ENCODE measurements at places on chromosomes 16 and 17.

- DNase-seq, result no peak
Measured at GRCh38 chr16:28609631-28610594, at the start of gene SULT1A1. TSS of gene SULT1A1 (minus strand) at chr16:28610044. CDS start at chr16:28608855, 1,189 bp downstream.

DNA sequence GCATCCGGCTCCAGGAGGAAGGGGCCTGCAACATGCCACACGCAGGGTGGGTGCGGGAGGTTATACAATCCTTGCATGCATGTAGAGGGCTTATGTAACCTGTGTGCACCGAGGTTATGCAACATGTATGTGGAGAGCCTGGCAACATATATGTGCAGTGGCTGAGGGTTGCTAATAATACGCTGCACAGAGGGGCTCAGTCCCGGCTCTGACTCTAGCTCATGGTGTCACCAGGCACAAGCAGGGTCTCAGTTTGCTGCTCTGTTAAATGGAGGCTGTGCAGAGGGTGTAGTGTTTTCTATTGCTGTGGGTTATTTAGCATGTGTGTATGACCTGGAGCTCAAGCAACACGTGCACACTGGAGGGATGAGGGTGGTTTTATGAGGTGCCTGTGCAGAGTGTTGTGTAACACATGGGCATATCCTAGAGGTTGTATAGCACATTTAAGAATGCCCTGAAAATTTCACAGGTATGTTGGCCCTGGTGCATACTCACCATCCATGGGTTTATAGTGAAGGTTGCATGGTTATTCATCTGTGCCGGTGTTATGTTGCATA, 13.3 kb downstream of the THRA start:
- no peak for DNase-seq

DNA sequence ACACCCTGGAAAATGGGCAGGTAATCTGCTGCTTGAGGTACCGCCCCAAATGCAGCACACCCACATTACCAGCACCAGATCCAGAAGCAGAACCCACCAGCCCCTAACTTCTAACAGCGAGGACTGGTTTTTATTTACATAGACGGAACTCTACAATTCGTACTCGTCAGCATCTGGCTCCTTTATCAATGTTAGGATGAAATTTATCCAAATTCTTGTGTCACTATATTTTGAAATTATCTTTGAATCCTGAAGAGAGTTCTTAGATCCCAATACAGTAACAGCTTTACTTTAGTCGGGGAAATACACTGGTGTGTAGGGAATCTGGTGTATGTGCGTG, 332 bp upstream of the ALG1 start:
- DNase-seq, result no peak

- DNase-seq, result no peak
Measured at GRCh38 chr16:88967830-88968588, 9.0 kb downstream of the CBFA2T3 start.

GRCh38 chr17:42485680-42486079, 27.0 kb downstream of the ATP6V0A1 start:
- DNase-seq, result no peak

GRCh38 chr17:36524428-36524876, 10.2 kb downstream of the MYO19 start:
- DNase-seq, result no peak

GRCh38 chr17:48644910-48645557, 18.9 kb upstream of the HOXB9 start:
- peak; percentile 21 for DNase-seq

DNA sequence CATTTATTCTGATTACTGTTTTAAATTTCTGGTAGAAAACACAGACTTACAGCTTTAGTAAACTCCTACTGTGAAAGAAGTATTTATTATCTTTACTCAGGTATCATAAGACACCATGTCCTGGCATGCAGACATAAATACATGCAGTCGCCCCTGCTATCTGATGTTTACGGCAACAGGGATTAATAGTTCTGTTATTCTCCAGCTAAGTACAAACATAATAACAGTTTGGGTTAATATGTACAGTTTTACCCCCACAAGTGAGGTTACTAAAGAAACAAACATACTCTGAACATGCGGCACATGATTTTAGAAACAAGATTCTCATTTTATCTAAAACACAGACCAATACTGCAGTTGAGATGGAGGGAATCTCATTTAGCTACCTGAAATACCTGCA, 170.8 kb downstream of the ABCA8 start:
- DNase-seq, result no peak

DNA sequence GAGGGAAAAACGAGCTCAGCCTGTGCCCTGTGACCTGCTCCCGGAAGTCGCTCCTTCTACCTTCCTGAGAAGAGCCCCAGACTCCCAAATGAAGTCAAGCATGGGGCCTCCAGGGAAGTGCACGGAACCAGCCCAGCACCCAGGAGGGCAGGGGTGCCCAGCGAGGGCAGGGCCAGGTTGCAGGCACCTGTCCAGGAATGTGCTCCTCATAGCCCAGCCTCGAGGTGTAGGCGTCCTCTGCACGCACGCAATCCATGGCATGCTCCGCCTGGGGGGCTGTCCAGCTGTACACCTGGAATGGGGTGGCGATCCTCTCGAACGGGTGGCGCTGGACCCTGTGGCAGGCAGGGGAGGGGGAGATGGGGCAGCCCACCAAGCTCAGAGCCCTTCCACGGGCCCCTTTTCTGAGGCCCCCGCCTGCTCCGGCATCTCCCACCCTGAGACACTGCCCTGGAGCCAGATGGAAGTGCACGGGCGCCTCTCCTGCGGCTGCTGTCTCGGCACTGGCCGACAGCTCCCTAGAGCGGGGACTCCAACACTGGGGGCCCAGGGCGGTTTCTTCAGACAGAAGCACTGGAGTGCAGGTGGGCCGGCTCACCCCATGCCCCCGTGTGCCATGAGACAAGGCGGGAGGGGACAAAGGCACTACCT, 10.9 kb downstream of the CLUH start:
- DNase-seq, result no peak

DNA sequence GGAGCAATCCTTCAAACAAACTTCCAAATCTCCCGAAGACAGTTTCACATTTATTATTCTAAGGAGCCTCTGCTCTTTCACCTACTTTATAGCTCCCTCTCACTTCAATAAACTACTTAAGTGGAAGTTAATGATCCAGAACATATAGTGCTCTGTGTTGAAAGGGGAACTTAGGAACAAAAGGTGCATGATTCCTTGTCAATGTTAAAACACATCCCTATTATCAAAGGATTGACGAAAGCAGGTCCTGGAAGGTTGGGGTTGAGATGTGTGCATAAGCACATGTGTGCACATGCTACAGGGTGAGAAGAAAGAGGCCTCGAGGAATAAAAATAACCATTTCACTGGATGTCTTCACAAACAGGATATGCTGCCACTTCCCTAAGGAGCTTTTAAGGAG, 170.3 kb downstream of the SLC39A11 start:
- DNase-seq, result no peak

DNA sequence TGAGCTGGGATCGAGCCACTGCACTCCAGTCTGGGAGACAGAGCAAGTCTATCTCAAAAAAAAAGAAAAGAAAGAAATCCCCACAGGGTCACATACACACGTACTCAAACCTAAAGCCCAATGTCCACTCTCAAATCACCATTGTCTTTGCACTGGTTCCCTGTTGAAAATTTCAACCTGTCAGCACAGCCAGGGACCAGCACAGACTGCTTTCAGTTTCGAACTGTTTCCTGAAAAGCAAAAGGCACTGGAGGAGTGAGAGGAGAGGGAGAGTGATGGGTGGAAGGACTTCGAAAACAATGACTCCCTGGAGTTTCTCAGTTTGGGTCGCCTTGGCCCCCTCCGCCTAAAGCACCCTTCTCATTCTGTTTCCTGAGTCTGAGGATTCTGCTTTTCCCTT, 9.0 kb upstream of the CD300C start:
- DNase-seq, result no peak

DNA sequence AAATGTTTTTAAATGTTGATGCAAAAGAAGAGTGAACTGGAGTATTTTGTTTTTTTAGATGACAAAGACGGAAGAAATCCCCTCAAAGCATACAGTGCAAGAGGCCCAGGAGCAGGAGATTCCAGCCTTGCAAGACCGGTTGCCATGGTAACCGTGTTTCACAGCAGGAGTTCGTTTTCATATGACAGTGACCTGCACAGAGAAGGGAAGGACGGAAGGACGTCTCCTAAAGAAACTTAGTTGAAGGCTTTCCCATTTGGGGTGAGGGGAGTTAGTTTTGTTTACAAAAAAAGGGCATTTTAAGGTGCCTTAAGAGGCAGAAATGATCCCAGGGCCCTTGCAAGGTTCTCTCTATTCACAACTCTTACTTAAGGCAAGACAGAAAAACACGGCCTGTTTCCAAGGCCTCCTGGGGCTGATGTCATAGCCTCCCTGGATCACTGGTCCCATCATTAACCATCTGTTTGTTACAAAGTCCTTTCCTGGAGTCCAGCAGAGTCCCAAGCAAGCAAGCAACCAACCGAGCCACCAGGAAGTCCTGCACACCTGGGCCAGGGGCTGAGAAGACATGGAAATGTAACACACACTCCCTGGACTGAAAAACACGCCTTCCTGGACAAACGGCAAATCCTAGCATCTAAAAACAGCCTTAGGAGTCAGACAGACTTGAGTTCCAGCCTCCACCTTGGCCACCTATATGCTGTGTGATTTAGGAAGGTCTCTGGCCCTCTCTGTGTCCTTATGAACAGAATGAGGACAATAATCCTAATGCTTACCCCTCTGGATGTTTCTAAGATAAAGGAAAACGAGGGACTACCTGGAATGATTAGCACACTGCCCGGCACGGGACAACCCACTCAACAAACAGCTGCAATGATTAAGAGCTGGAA, 30.3 kb upstream of the RPH3AL start:
- peak; percentile 76 for DNase-seq

DNA sequence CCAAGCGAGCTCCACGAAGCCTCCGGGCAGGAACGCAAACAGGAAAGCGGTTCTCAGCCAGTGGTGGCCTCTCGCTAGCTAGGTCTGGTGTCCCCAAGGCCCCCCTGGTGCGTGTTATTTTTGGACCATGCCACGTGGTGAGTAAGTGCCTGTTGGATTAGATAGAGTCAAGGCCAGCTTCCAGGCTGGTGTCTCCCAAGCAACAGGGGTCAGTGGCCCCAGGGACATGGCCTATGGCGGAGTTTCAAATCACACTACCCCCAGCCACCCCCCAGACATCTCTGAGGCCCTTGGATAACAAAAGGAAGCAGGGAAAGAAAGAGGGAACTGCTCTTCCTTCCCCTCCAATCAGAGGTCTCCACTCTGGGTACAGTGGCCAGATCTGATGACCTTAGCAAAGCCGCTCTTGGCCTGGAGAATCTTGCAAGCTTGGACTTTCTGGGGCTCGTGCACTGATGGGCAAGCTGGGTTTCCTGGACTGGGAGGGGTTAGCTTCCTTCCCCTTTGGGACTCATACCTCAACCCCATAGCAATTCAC, 58.2 kb downstream of the MAF start:
- DNase-seq, result no peak

DNA sequence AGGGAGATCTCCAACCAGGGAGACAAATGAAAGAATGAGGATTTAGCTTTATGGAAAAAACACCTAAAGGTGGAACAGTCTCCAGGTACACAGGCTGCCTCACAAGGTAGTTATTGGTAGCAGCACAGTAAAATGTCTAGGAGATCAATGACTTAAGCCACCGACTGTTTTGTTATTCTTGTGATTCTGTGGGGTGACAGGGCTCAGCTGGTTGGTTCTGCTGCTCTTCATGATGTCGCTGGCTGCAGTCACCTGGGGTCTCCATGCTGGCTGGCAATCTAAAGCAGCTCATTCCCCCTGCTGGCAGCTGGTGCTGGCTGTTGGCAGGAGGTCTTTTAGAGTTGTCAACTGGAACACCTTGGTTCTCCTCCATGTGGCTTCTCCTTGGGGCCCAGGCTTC, 69.2 kb downstream of the FOXL1 start:
- DNase-seq, result no peak

- DNase-seq, result no peak
Measured at GRCh38 chr16:49602976-49603310, 229.3 kb downstream of the C16orf78 start.

DNA sequence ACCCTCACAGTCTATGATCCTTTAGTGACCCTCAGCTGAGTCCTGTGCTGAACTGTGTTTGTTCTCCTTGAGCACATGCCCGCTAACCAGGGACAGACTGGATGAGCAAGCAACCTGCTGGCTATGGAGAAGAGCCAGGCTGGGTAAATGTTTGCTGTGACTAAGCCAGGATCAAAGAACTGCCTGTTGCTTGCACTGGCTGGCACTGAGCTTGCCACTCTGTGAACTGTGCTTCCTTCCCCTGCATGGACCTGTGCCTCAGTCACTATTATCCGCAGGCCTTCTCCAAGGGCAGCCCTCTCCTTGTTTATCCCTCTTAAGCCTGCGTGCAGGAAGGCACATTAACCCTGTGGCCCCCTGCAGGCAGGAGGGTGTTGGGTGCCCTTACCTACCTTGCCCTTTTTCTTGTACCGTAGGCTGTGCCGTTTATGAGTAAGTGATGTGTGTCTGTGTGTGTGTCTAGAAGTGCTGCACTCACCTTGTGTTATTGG, 7.4 kb downstream of the PNPO start:
- no peak for DNase-seq

GRCh38 chr17:78337244-78338109, 22.4 kb downstream of the SOCS3 start:
- DNase-seq, result peak; percentile 90

GRCh38 chr17:45031231-45032173, 19.9 kb downstream of the DCAKD start:
- no peak for DNase-seq

DNA sequence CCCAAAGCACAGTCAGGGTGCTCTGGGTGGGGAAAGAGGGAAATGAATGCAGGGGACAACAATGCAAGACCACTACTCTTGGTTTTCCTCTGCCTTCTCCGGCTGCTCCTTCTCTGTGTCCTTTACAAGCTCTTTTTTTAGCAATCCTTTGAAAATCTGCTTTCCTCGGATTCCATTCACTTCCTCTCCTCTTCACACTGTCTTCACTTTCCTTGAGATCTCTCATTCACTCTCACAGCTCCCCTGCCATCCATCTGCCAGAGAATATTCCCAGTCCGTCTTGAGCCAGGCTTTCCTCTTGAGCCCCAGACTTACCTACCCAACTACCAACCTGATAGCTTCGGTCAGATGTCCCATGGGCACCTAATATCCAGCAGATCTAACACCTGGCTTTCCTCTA, 11.0 kb upstream of the SPOP start:
- DNase-seq, result no peak

DNA sequence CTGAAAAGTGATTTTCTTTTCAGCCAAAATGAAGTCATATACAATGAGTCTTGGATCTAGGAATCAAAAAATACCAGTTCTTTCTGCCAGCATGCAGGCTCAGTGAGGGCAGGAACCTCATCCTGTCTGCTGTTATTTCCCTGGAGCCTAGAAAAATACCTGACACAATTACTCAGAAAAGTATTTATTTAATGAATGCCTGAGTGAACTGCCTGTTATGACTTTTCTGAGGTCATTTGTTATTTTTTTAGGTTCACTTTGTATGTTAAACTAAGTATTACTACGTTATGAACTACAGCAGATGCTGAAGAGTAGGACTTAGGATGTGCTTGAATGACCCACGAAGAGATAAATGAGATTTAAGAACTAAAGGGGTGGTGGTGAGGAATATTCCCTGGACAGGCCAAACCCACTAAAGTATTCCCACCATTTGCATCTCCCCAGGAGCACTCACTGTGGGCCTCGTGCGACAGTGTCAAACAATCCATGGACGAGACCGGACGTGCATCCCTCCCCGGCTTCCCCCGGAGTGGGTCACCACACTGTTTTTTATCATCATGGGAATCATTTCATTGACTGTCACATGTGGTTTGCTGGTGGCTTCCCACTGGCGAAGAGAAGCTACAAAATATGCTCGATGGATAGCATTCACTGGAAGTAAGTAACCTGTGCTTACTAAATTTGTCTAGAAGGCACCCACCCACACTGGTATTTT, 17.1 kb upstream of the VWA3A start:
- DNase-seq, result peak; percentile 26
